Astrocyte (in vitro differentiated cells and primary cell): ENCODE measurements at places on chromosomes 3 and 15. TPM values are rescaled to one million over a fixed set of nuclear protein-coding genes. Genes with fewer than 3 reads are reported as not detected.

Gene CCR8
- total RNA-seq: not detected in 2 replicates

Gene MESP2
- total RNA-seq: not detected in 2 replicates

Gene UPK1B
- 0.14 TPM in 2 replicates for total RNA-seq

DNA sequence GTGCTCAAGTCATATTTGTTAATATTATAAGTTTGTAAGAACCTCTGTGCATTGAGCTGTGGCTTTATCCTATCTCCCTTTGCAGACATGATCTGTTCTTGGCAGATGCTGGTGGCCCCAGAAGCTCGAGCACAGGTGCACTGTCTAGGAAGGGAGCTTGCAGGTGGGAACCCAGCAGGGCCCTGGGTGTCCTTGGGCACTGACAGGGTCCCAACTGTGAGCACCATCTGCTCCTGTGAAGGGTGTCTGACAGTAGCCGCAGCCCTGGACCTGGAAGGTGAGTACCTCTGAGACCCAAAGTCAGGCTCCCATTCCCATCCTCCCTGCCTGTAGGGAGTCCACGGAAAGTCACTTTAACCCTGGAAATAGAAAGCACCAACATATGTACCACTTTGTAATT is 2.4 kb upstream of the REC114 start:
- no peak overlapping the region for H3K4me3 ChIP-seq
- H3K4me1 ChIP-seq: no peaks in the 10 kb centered on the region
- no peak overlapping the region for H3K27ac ChIP-seq
- no peaks in the 10 kb centered on the region for H3K36me3 ChIP-seq

DNA sequence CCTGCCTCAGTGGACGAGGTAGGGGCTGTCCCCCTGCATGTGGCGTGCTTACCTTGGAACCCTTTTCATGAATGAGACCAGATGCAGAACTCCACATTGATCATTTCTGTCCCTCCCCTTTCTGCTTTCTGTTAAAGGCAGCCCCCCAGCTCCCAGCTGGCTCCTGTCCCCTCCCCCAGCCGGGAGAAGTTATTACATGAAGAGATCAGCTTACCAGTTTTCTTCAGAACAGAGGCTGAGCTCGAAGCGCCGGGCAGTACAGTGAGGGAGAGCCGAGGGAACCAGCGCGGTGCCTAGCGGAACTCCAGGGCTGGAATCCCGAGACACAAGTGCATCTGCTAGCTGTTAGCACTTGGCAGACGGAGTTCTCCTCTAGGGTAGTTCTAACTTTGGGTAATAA is 263.3 kb upstream of the NR2E3 start:
- no peaks in the 10 kb centered on the region for H3K4me1 ChIP-seq
- H3K27ac ChIP-seq: no peak overlapping the region
- H3K4me3 ChIP-seq: no peak overlapping the region
- DNase-seq: no peak
- no peaks in the 10 kb centered on the region for H3K36me3 ChIP-seq

DNA sequence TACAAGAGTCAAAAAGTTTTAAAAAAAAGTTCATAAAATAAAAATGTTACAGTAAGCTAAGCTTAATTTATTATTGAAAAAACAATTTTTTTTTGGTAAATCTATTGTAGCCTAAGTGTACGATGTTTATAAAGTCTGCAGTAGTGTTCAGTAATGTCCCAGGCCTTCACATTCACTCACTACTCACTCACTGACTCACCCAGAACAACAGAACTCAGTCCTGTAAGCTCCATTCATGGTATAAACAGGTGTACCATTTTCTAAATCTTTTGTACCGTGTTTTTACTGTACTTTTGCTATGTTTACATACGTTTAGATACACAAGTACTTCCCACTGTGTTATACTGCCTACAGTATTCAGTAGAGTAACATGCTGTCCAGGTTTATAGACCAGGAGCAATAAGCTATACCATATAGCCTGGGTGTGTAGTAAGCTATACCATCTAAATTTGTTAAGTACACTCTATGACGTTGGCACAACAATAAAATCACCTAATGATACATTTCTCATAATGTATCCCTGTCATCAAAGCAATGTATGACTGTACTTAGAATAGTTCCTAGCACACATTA is 41.2 kb upstream of the ZDHHC23 start:
- H3K27ac ChIP-seq: no peak overlapping the region
- H3K27me3 ChIP-seq: no peaks in the 10 kb centered on the region
- H3K4me3 ChIP-seq: no peak overlapping the region
- H3K4me1 ChIP-seq: no peaks in the 10 kb centered on the region
- DNase-seq: no peak
- H3K36me3 ChIP-seq: no peaks in the 10 kb centered on the region

- no peaks in the 10 kb centered on the region for H3K4me1 ChIP-seq
- no peak for DNase-seq
- no peaks in the 10 kb centered on the region for H3K27me3 ChIP-seq
- no peaks in the 10 kb centered on the region for H3K36me3 ChIP-seq
- H3K4me3 ChIP-seq: no peak overlapping the region
- H3K27ac ChIP-seq: no peak overlapping the region
Measured at GRCh38 chr3:133753779-133754164, 7.6 kb downstream of the TF start.

DNA sequence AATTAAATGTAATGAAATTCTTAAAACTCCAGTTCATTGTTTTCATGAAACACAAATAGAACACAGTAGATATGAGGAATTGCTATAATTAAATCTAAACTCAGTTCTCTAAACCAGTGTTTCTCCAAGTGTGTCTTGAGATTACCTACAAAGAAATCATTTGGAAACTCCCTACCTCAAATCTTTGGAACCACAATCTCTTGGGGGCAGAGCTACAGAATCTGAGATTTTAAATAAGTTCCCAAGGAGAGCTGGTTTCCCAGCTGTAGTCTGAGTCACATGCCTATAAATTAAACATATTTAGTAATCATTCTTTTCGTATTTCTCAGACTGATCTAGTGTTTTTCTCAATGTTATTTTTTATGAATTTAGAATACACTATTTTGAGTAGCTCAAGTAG is 17.0 kb upstream of the ACTC1 start:
- H3K4me1 ChIP-seq: peaks cover 4% of the 10 kb centered on the region
- H3K4me3 ChIP-seq: no peak overlapping the region
- no peaks in the 10 kb centered on the region for H3K27me3 ChIP-seq
- H3K36me3 ChIP-seq: no peaks in the 10 kb centered on the region
- DNase-seq: peak; percentile 51

GRCh38 chr3:108677811-108678210 is 79.4 kb downstream of the RETNLB start:
- no peak overlapping the region for H3K27ac ChIP-seq
- H3K36me3 ChIP-seq: no peaks in the 10 kb centered on the region
- H3K27me3 ChIP-seq: no peaks in the 10 kb centered on the region
- no peak for DNase-seq

DNA sequence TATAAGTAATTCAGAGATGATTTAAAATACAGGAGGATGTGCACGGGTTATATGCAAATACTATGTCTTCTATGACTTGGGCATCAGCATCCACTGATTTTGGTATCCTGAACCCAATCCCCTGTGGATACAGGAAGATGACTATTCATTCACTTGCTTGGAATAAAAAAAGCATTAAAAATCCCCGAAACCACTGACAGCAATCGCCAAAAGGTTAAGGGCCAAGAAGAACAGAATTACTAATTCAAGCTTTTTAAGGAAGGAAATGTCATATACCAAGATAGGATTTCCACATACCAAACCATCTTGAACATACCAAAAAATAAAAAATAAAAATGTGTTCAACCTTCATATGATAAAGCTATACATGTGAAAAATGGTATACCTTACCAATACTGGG is 93.7 kb downstream of the DLG1 start:
- no peaks in the 10 kb centered on the region for H3K4me1 ChIP-seq
- no peak for DNase-seq
- no peak overlapping the region for H3K27ac ChIP-seq
- H3K27me3 ChIP-seq: no peaks in the 10 kb centered on the region
- H3K36me3 ChIP-seq: no peaks in the 10 kb centered on the region

GRCh38 chr15:65354835-65355172 is 23.0 kb downstream of the IGDCC3 start:
- H3K4me3 ChIP-seq: no peak overlapping the region
- H3K27me3 ChIP-seq: peaks cover 21% of the 10 kb centered on the region
- no peak overlapping the region for H3K27ac ChIP-seq
- DNase-seq: no peak

- no peak overlapping the region for H3K27ac ChIP-seq
- peak; percentile 37 for DNase-seq
- no peaks in the 10 kb centered on the region for H3K27me3 ChIP-seq
- no peaks in the 10 kb centered on the region for H3K4me1 ChIP-seq
- no peak overlapping the region for H3K4me3 ChIP-seq
Measured at GRCh38 chr3:130687327-130687726, 59.3 kb downstream of the PIK3R4 start.

DNA sequence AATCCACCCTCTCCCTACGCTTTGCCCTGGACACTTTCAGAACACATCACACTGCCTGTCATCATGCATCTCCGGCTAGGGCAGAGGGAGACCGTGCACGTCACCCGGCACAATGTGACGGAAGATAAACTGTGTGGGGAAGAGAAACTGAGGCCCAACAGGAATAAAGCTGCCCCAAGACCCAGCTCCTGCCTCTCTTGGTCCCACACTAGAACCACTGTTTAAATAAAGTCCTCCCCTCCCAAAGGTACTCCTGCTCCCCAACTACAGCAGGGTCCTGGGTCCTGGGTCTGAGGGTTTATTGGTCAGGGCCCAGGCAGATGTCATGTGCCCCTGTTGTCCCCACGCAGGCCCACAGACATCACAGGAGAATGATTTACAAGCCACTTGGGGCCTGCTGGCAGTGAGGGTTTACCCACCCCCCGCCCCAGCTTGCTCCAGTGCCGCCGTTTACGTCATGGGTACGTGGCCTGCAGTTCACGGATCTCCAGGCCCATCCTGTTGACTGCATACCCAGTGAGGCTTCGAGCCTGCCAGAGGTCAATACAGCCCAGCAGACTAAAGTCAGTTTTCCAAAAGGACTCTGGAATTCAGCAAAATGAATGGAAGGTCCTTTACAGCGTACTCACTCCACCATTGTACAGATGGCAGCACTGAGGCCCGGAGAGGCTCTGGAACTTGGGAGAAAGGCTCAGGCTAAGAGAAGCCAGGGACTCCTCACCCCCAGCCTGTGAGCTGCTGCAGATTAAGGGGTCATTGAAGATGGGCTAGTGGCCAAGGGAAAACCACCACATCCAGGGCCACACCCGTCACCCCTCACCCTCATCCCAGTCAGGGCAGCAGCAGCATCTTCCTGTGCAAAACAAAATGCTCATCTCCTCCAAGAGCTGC is 23.2 kb downstream of the ALS2CL start:
- no peak overlapping the region for H3K27ac ChIP-seq
- no peak for DNase-seq
- H3K36me3 ChIP-seq: no peaks in the 10 kb centered on the region
- H3K4me1 ChIP-seq: no peaks in the 10 kb centered on the region
- no peaks in the 10 kb centered on the region for H3K27me3 ChIP-seq

GRCh38 chr3:149470381-149470780 is 4.1 kb upstream of the TM4SF4 start:
- no peaks in the 10 kb centered on the region for H3K36me3 ChIP-seq
- peaks cover 42% of the 10 kb centered on the region for H3K4me1 ChIP-seq
- no peaks in the 10 kb centered on the region for H3K27me3 ChIP-seq
- H3K27ac ChIP-seq: no peak overlapping the region

DNA sequence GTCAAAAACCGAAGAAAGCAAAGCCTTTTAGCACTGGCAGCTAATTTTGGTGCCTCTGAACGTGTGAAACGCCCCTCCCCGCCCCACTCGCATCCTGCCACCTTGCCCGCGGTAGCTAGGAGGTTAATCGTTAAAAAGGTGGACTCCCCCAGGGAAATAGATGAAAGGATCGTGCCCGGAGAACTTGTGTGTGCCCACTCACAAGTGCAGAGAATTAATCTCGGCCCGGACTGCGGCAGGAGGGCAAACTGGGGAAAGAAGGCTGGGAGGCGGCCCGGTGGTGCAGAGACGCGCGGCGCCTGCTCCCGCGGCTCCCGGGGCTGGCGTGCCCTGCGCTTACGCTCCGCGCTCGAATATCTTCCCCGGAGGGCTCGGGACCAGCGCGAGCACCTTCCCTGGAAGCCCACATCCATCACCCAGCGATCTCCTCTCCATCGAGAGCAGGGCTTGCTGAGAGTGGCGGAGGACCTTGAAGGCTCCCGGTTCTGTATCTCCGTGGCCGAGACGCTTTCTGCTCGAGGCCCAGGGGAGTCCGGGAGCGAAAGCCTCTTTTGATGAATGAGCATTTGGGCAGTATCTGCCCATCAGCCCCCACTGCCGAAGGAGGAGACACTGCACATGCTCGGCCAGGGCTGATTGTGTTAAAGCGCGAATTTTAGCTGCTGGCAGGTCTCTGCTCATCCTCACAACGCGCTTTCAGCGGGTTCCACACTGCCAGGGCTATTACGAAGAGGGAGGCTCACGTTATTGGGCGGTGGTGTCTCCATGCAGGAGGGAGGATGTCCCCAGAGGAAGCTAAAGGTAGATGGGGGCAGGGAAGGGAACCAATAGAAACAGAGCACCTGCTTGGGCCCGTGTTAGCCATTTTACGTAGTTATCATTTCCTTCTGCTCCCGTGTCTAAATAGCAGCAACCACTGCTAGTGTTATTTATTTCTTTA is 1.3 kb upstream of the SPTSSB start:
- H3K27ac ChIP-seq: no peak overlapping the region
- peaks cover 18% of the 10 kb centered on the region for H3K4me1 ChIP-seq
- DNase-seq: no peak
- no peaks in the 10 kb centered on the region for H3K36me3 ChIP-seq
- H3K27me3 ChIP-seq: peaks cover 15% of the 10 kb centered on the region
- peak overlapping the region; percentile 65 for H3K4me3 ChIP-seq
